ENCODE measurements at places on chromosomes 12 and 14.

GRCh38 chr14:103186241-103186822 is 63.1 kb downstream of the TNFAIP2 start:
- DNase-seq: no peak

DNA sequence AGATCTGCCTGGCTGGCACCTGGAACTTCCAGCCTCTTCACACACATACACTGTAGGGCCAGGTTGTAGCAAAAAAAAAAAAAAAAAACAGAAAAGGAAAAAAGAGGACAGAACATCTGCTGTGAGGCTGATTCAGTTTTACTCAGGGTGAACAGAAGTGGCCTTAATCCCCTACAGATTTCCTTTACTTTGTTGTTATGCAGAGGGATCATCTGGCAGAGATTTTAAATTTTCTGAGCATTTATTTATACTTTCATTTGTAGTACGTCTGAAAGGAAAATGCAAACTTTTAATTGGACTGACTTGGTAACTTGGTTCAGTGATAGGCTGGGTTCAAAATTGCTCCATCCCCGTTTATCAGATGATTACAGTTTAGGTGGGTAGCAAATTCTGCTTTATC is 50.8 kb upstream of the PRICKLE1 start:
- no peak for DNase-seq

DNA sequence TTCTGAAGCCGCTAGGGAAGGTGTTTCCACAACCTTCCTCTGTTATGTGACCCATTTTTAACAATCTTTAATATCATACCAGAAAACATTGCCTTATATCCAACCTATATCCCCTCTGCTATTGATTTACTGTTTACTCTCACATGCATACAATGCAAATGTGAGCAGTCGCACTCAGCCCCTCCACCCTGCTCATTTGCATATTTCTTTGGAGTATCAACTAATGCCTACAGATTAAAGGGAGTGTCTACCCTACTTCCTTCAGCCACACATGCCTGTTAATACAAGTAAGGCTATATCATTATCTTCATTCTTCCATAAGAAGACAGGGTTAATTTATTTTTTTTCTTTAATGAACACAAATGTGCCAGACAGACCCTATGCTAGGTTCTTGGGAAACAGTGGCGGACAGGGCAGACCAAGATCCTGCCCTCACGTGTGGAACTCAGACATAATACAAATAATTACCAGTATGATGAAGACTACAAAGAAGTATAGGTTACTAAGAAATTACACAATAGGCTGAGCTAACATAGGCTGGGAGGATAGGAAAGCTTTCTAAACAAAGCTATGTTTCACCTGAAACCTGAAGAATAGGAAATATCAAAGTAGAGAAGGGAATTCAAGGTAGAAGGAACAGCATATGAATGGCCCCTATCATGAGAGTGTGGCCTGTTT is 107.3 kb upstream of the MDM1 start:
- no peak for DNase-seq

DNA sequence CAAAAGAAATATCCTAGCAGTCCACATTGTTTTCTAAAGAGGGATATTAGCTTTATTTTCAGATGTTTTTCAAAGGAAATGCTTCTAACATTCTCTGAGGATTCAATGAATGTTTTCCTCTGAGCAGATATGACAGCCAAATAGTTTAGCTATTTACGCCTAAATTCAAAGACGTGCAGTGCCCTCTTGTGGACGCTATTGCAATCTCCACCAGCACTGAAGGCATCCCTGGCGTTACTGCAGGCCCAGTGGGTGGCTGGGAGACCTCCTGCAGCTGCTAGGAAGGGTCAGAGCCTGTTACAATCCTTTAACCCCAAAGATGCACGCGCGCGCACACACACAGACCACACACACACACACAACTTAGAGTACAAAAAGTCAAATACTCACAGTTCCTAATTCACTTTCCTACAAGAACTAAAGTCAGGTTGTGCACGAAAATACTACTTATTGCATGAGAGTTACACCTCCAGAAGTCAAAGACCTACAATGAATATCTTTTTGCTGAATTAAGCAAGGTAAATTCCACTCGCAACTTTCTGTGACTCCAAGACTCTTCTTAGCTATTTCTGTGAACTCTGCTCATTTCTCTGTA is 589.3 kb upstream of the TMEM132C start:
- peak; percentile 40 for DNase-seq

GRCh38 chr12:2998789-2999264 is 39.6 kb downstream of the TEAD4 start:
- no peak for DNase-seq

- peak; percentile 18 for DNase-seq
Measured at GRCh38 chr12:32051511-32052211, 55.0 kb upstream of the BICD1 start.

- DNase-seq: no peak
Measured at GRCh38 chr12:26661399-26661798, 171.6 kb downstream of the ITPR2 start.

DNA sequence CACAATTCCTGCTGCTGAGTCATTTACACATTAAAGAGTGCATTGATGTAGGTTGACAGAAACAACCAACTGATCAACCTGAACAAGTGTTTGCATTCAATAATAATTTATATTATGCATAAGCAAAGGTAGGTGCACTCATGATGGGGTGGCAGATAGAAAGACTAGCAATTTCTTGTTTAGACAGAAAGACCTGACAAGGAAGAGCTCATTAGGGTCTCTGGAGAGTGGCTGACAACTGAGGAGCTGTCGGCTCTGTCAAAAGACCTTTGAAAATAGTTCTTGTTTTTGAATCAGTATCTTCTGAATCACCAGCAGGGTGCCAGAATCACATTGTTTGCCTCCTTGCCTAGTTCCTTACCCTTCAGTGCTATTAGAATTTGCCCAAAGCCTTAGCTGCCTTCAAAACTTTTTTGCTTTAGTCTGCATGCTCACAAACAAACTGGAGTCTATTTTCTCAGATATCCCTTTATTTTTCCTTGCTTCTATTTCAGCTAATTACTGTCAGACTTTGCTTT is 234.7 kb downstream of the BTG1 start:
- no peak for DNase-seq

GRCh38 chr12:105935981-105936380 is 202.8 kb downstream of the NUAK1 start:
- DNase-seq: no peak

- peak; percentile 42 for DNase-seq
Measured at GRCh38 chr14:35351897-35352273, 52.7 kb downstream of the NFKBIA start.

GRCh38 chr14:51458563-51458955 is 193.2 kb upstream of the FRMD6 start:
- no peak for DNase-seq

- no peak for DNase-seq
Measured at GRCh38 chr14:57970594-57970993, 104.7 kb upstream of the SLC35F4 start.

DNA sequence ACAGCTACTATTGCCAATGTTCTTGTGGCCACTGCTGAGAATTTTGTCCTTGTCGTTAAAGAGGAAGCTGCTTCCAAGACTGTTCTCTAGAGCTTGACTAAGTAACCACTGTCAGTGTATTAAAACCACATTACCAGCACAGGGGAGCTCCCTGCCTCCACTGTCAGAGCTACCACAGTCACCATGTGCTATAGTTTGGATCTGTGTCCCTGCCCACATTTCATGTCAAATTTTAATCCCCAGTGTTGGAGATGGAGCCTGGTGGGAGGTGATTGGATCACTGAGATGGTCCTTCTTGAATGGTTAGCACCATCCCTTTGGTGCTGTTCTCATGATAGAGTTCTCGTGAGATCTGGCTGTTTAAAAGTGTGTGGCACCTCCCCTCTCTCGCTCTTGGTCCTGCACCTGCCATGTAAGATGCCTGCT is 23.2 kb upstream of the RAP1B start:
- peak; percentile 94 for DNase-seq

- no peak for DNase-seq
Measured at GRCh38 chr12:106581543-106582248, 1.1 kb upstream of the RFX4 start.

DNA sequence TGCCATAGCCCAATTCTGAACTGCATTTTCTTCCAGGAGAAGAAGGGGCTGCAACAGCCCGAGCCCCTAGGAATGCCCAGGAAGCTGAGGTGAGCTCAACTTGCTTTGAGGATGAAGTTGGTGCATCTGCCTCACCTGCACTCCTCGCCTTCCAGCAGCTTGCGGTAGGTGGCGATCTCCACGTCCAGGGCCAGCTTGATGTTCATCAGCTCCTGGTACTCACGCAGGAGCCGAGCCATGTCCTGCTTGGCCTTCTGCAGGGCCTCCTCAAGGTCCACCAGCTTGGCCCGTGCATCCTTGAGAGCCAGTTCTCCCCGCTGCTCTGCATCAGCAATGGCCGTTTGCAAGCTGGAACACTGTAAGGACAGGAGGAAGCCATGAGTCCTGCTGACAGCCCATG is 6.0 kb downstream of the KRT75 start:
- no peak for DNase-seq

DNA sequence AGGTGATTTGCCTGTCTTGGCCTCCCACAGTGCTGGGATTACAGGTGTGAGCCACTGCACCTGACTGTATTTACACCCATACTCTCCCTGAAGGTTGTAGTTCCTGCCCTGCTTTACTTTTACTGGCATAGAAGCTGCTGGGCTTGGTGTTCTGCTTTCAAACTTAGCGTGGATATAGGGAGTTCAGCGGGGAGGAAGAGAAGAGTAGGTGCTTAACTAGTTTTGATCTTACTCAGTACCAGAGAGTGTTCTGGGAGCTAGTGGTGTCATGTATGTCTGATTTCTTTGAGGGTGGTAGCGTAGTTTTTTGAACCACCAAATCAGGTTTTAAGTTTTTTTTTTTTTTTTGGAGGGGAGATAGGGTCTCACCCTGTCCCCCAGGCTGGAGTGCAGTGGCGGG is 13.8 kb downstream of the RCOR1 start:
- DNase-seq: no peak

DNA sequence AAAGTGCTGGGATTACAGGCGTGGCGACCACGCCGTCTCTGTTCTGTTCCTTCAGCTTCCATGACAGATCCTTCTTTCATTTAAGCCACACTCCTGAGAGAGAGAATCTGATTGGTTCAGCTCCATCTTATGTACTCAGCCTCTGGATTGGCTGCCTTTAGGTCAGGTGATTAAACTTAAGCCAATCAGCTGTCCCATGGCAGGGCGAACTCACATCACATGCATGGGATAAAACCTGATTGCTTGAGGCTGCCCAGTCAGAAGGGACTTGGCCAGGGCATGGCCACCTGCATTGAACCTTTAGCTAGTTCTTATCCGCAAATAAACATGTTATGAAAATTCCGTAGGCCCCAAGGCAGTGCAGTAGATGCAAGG is 274.2 kb downstream of the SUDS3 start:
- no peak for DNase-seq

- DNase-seq: no peak
Measured at GRCh38 chr12:3964439-3964838, 91.2 kb upstream of the PARP11 start.

DNA sequence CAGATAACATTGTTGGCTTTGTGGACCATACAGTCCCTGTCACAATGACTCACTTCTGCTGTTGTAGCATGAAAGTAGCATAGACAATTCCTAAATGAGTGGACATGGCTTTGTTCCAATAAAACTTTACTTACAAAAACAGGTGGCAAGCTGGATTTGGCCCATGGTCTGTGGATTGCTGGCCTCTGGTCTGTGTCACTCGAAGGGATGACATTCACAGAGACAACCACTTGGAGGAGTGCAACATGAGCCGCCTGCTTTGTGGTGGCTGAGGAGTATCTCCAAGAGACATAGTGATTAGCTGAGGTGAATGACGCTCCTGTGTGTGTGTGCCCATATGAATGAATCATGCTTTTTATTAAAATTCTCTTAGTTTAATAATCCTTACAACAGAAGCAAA is 81.3 kb upstream of the NRXN3 start:
- no peak for DNase-seq
